ENCODE measurements at places on chromosomes 11 and 22. TPM values are rescaled to one million over a fixed set of nuclear protein-coding genes. Genes with fewer than 3 reads are reported as not detected.

GRCh38 chr22:24429411-24430365 is 2.3 kb downstream of the ADORA2A start:
- no peak for DNase-seq

GRCh38 chr22:49218142-49218541 is 609.5 kb downstream of the BRD1 start:
- DNase-seq, result no peak

GRCh38 chr22:27514601-27515523 is 286.7 kb downstream of the MN1 start:
- no peak for DNase-seq

GRCh38 chr11:2767801-2768200 is 68.0 kb upstream of the KCNQ1OT1 start:
- DNase-seq, result no peak

- DNase-seq, result peak; percentile 70
Observed at GRCh38 chr22:46374663-46375474, 39.4 kb downstream of the TRMU start.

DNA sequence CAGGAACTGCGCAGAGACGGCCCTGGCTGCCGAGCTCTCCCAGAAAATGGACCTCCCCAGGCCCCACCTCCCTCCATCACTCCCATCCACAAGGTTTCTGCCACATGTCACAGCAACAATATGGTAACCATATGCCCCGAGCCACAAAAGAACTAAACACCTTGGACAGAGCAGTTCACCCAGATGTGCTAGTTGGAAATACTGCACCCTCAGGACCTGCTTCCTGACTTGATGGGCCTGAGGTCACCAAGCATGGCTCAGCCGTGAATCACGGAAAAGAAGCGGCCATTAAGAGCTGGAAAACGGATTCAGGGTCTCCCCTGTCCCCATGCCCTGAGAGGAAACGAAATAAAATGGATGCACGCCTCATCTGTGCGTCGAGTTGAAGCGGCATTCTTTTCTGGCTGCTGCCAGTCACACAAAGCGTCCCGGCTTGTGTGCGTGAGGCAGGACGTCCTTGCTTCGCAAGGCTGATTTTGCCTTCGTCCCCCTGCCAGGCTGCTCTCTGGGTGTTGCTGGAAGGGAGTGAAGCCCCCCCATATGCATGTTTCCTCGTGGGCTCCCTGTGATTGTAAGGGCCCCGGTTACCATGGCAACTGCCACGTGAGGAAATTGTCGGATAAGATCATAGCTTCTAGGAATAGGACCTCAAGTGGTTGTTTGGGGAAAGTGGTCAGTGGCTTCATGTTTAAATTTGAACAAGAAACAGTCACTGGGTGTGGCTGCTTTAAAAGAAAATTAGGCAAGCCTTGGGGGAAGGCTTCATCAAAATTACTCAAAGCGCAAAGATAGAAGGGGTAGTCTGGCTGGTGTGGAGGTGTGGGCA is 51.7 kb downstream of the FLI1 start:
- no peak for DNase-seq

DNA sequence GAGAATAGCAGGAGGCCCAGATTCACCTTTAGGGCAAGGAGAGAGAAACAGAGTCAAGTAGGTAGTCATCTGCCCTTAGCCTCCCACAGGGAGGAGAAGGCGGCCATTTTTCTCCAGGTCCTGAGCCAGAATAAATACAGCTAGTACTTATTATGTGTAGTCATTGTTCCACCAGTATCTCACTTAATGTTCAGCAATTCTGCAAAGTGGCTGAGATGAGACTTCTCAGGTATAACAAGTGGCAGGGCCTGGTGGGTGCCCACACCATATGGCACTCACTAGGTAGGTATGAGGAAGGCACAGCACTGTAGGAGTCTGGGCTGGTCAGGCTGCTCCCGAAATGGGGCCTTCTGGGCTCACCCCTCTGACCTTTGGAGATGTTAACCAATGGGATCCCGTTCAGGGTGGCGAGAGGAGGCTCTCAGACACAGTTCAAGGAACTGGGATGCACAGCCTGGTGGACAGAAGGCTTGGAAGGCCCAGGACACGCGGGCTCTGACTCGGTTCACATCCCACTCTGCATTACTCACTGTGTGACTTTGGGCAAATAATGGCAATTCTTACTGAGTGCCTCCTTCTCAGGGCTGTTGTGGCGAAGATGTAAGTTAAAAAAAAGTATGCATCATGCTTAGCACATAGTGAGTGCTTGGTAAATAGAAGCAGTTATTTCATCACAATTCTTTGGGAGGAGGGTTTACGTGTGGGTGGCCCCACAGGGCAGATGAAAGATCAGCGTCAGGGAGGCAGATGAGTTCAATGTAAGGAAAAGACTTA is 25.1 kb downstream of the RTN4RL2 start:
- peak; percentile 35 for DNase-seq

DNA sequence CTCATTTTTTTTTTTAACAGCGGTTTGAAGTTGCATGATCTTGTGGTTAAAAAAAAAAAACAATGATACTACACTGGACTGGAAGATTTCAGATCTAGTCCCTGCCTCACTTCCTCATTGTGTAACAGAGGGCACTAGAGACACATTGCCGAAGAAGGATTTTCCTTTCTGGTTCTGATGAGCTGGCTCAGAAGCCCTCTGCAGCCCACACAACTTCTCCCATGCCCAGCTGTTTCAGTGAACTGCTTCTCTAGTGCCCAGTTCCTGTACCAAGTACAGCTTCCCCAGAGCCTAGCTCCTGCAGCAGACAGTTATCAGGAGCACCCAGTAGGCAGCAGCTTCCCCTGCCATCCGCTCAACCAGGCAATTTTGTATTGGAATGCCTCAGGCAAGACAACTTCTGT is 29.5 kb upstream of the ANO5 start:
- DNase-seq, result peak; percentile 2

The SELENOO gene
- 20.8 TPM for total RNA-seq

The CCDC81 gene
- total RNA-seq, result 0.53 TPM
